ENCODE measurements at places on chromosomes 1 and 21.

GRCh38 chr1:106688446-106688845 is 368.0 kb upstream of the PRMT6 start:
- no peak for DNase-seq

DNA sequence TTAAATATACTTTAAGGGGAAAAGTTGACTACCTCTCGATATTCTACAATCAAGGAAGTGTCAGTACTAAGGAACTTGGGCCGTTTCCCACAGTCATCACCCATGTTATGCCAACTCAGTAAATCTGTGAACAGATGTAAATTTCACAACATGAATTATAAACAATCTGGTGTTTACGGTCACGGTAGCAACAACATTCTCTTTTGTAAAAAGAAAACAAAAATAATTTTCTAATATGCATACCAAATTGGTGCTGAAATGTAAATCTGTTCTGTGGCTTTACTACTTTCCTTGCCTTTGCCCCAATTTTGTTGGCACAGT is 1.2 kb downstream of the SH3GLB1 start:
- no peak for DNase-seq

DNA sequence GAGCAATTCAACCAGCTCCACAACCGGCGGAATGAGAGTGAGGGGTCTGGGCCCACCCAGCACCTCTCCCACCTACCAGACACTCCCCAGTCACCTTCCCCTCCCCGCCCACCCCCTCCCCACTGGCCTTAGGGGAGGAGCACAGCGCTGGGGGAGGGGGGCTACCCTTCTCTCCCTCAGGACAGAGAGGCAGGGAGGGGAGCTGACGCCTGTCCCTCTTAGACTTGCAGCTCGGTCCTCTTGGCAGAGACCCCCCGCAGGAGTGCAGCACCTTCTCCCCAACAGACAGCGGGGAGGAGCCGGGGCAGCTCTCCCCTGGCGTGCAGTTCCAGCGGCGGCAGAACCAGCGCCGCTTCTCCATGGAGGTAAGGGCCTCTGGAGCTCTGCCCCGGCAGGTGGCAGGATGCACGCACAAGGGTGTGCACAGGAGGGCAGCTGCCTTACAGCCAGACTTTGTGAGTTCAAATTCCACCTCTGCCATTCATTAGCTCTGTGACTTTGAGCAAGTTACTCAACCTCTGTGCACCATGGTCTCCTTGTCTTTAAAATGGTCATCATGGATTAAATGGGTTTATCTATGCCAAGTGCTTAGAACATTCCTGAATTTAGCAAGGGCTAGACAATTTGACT is 18.9 kb downstream of the CDK18 start:
- DNase-seq, result no peak

DNA sequence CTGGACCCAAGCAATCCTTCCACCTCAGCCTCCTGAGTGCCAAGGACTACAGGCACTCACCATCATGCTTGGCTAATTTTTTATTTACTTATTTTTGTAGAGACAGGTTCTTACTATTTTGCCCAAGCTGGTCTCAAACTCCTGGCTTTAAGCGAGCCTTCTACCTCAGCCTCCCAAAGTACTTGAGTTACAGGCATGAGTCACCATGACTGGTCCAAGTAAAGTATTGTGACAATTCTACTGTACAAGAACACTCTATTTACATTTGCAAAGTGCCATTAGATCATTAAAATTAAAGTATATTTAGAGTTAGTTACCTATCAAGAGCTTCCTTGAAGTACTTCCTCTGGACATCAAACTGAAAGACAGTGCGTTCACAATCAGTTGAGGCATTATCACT is 44.8 kb downstream of the NRDC start:
- DNase-seq, result no peak

DNA sequence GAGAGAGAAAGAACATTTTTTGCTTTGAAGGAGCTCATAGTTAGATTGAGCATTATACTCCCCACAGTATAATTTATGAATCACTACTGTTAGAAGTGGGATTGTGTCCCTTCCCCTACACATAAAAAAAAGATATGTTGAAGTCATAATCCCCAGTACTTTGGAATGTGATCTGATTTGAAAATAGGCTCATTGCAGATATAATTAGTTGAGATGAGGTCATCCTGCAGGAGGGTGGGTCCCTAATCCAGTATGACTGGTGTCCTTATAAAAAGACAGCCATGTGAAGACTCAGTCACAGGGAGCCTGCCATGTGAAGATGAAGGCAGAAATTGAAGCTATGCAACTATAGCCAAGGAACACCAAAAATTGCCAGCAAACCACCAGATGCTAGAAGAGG is 76.4 kb downstream of the TGFB2 start:
- no peak for DNase-seq

GRCh38 chr1:25677193-25677773 is 60.7 kb downstream of the MAN1C1 start:
- DNase-seq, result no peak

DNA sequence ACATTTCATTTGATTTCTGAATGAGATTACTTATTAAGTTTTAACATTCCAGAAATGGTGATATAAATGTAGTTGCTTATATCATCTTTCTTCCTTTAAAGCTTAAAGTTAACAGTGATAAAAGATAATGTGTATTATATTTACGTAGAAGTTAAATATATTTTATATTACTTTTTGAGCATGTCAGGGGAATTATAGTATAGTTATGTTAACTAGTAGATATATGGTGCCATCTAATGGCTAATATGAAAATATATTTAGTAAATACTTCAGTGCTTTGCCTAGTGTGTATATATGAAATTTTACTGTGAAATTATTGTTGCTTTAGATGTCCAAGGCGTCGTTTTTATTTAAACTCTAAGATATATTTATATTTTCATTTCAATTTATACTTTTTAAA is 51.5 kb downstream of the SYT14 start:
- no peak for DNase-seq

GRCh38 chr1:34379911-34380310 is 203.2 kb downstream of the C1orf94 start:
- no peak for DNase-seq

DNA sequence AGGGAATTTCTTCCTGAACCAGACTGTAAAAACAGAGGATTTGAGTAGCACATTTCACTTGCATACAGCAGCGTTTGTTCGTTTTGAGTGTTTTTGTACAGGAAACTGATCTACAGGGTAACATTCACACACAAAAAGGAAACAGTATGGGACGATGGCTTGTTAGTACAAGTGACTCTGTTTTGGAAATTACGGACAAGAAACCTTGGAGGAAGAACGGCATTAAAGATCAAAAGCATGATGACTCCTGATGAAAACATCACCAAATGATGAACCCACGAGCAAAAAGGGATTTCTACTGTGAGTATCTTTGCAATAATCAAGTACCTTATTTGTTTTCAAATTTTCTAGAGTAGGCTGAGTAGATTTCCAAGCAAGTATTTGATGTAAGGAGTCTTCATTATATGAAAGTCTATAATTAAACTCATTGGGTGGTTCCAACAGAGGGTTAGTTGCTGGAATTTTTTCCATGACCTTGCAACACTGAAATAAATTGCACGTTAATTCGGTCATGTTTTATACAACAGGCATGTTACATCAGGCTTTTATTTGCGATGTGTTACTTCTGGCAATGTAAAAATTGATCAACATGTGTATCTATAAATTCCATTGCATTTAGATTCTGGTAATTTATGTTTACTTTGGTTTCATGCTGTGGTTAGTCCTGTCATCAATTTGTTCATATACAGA is 76.7 kb upstream of the KCNK2 start:
- no peak for DNase-seq

GRCh38 chr1:30798389-30799232 is 41.0 kb upstream of the LAPTM5 start:
- no peak for DNase-seq

DNA sequence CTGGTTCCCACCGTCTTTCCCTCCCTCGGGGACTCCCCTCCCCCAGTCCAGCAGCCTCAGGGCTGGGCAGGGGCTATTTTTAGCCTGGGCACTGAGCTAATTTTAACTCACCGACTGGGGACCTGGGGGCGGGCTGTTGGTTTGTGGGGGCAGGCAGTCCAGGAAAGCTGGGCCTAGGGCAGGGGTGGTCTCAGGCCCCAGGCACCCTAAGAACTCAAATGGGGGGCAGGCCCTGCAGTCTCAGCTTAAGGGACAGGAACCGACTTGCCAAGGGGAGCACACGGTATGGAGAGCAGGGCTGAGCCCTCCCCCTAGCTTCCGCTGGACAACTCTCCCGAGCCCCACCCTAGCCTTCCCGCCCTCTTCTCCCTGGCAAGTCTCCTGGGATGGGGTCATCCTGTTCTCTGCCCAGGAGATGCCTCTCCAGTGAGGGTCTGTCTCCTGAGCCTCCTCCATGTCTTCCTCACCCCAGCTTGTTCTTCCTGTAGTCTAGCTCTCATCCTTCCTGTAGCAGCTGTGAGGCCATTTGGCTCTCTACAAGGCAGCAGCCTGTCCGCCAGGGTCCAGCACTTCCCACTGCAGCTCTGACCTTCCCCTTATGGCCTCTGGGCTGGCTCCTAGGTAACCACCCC is 10.1 kb downstream of the MEF2D start:
- no peak for DNase-seq

- no peak for DNase-seq
Observed at GRCh38 chr1:209774592-209774991, 9.8 kb downstream of the C1orf74 start.

GRCh38 chr1:2372551-2373490 is 18.5 kb downstream of the MORN1 start:
- no peak for DNase-seq

- no peak for DNase-seq
Observed at GRCh38 chr1:178020968-178021640, 51.2 kb upstream of the SEC16B start.

DNA sequence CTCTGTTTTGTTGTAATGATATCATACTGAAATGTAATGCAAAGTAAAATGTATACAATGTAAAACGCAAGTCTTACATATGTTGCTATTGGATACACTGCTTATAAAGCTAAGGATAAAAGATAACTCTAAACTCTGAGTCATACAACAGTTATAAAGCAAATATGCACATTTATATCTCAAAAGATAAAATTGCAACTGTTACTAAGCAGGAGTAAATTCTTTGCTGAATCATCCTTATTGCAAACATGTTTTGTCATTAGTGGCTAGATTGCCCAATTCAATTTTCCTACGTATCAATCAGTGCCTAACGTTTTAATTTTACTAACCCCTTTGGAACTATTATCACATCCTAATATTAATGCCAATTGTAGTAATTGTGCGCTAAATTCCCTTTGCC is 762.9 kb downstream of the LTN1 start:
- DNase-seq, result no peak

GRCh38 chr1:150762552-150762951 is 3.0 kb downstream of the CTSS start:
- no peak for DNase-seq

DNA sequence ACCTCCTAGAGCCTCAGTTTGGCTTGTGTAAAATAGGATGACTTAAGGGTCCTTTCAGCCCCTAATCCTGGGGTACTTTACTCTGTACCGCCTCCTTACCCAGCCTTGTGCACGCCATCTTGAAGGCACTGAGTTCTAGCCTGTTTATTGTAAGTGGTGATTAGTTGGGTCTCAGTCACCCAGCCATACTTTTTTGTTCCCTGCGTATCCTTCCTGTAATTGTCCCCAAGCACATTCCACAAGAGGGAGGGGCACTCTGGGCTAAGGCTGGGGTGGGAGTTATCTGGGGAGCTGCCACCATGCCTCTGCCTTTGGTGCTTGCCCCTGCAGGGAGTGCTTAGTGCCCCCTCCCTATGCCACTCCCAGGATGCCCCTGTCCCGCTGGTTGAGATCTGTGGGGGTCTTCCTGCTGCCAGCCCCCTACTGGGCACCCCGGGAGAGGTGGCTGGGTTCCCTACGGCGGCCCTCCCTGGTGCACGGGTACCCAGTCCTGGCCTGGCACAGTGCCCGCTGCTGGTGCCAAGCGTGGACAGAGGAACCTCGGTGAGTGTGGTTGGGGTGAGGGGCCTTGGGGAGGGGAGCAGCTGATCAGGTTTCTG is 856 bp downstream of the FDPS start:
- no peak for DNase-seq

GRCh38 chr21:14353726-14354125 is 29.2 kb downstream of the HSPA13 start:
- DNase-seq, result no peak

GRCh38 chr1:191760016-191760415 is 398.2 kb upstream of the RGS18 start:
- DNase-seq, result no peak

DNA sequence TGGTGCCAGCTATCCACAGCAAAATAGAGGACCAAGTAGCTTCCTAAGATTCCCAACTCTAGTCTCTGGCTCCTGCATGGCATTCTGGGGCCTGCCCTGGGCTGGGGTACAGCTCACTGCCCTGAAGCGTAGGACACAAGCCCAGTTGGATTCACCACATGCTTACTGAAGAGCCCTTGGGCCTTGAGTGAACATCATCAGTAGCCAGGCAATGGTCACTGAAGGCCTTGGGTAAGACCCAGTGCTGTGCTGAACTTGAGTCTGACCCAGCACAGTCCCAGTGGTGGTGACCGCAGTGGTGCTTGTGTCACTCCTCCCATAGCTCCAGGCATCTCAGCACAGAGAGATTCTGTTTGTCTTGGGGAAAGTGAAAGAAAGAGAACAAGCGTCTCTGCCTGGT is 7.7 kb upstream of the LCE3A start:
- DNase-seq, result no peak

- DNase-seq, result no peak
Observed at GRCh38 chr21:35646606-35647005, 413.7 kb downstream of the SETD4 start.

DNA sequence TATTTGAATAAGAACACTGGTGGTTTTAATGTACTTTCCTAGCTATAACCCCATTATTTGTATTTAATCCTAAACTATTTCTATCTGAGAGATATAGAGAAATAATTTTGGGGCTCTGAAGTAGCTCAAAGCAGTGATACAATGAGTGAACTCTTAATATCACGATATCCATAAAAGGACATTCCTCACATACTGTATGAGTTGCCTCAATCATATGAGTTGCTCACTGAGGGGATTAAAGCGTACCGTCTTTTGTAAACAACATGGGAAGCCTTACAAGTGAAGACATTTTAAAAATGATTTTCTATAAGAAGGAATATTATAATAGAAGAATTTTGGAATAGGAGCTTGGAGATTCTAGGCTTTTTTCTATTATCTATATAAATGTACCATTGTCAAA is 21.5 kb downstream of the BRINP3 start:
- no peak for DNase-seq

DNA sequence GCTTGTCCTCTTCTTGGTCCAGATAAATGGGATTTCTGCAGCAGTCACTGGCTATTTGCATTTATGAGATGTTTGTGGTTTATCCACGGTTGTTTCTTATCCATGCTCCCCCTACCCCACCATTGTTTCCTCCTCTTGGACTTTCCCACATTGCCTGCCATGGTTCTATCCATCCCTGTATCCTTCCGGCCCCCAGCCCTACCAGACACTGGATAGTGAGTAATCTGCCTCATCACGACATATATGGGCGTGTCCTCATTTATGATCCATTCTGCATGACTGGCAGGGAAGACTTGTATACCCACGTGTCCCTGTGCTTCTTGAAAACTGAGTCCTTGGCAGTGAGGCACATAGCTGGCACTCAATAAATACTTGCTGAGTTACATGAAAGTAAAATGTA is 40.1 kb downstream of the CACNA1S start:
- DNase-seq, result no peak

GRCh38 chr1:239590556-239590955 is 204.2 kb downstream of the CHRM3 start:
- no peak for DNase-seq

- DNase-seq, result no peak
Observed at GRCh38 chr1:10283318-10283984, 73.1 kb downstream of the KIF1B start.

GRCh38 chr21:22516230-22516629 is 1518.0 kb downstream of the NCAM2 start:
- DNase-seq, result no peak

All from activated CD8-positive, alpha-beta memory T cell treated with anti-CD3 and anti-CD28 coated beads for 4 hours (primary cell).